OCI-LY7 (cell line): ENCODE measurements at places on chromosomes 1 and 21.

GRCh38 chr1:57729181-57729580 is 305.3 kb upstream of the DAB1 start:
- DNase-seq = no peak

GRCh38 chr1:119310301-119310700 is 58.3 kb upstream of the HAO2 start:
- no peak for DNase-seq

GRCh38 chr1:236495467-236496112 is 28.2 kb upstream of the LGALS8 start:
- DNase-seq = no peak

DNA sequence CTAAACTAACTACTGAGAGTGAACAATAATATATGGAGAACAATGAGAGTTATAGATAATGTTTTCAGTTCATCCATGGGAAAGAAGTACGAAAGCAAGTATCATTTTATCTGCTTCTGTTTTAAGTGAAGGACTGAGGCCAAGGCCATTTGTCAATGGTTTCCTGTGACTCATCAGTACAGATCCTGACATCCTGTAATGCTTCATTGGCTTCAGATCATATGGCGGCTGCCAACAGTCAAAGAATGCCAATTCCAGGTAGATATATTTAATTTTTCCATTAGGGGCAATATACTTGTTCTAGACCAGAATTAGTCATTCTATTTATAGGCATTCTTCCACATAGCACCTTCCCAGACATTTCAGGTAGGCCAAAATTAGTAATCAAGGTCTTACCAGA is 97.3 kb downstream of the USH2A start:
- DNase-seq = no peak

GRCh38 chr1:247298124-247298481 is 33.6 kb downstream of the ZNF496 start:
- no peak for DNase-seq

GRCh38 chr21:15301014-15301413 is 236.2 kb upstream of the NRIP1 start:
- peak; percentile 51 for DNase-seq

GRCh38 chr21:16427587-16428087 is 697.9 kb downstream of the USP25 start:
- DNase-seq = no peak

DNA sequence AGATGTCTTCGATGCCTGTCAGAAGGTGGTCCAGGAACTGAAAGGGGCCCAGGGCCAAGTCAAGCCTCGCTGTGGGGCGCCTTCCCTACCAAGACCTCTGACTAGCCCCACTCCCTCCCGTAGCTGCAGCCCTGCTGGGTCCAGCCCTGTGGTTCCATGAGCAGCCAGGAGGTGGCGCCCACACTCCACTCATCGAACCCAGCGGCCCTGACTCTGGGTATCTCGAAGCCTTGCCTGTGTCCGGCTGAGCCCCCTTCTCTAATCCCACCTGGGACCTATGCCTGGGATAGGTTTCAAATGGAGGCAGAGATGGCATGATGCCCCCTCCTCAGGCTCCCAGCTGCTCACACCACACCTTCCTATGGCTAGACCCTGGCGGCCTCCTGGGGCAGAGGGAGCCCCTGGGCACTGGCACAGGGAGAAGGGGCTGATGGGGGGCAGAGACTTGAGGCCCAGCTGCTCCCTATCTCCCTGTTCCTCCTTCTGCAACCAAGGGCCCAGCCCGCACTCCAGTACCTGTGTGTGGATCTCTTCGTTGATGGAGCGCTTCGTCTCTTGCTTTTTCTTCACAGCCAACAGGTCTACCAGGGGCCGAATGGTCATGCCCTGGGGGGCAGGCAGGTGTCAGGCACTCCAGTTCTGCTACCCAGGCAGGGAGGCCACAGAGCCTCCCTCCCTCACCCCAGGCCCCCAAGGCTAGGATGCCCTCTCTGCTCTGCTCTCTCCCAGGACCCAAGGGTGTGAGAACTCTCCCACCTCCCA is 52.0 kb downstream of the SLC9A1 start:
- peak; percentile 70 for DNase-seq

DNA sequence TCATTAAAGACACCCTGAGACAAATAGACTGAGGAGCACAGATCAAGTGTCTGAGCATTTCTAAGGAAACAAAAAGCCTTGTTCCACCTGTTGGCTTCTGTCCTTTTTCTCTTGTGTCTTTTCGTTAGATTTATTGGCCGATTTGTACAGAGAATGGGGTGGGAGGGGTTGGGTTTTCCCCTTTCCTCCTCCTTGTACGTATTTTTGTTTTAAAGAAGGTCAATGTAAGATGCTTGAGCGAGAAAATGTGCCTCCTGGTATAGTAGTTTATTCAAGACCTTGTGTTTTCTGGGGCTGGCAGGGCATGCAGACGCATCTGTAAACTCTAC is 1.2 kb downstream of the BCL9 start:
- peak; percentile 15 for DNase-seq

DNA sequence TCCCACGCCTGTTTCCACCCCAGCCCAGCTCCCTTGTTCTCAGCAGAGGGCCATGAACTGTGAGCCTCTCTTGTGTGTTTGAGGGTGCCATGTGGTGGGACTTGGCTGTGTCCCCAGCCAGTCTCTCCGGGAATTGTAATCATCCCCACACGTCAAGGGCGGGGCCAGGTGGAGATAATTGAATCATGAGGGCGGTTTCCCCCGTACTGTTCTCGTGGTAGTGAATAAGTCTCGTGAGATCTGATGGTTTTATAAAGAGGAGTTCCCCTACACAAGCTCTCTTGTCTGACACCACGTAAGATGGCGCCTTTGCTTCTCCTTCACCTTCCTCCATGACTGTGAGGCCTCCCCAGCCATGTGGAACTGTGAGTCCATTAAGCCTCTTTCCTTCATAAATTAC is 57.2 kb upstream of the COL6A2 start:
- no peak for DNase-seq

- no peak for DNase-seq
Measured at GRCh38 chr1:245678860-245679411, 524.2 kb downstream of the KIF26B start.

DNA sequence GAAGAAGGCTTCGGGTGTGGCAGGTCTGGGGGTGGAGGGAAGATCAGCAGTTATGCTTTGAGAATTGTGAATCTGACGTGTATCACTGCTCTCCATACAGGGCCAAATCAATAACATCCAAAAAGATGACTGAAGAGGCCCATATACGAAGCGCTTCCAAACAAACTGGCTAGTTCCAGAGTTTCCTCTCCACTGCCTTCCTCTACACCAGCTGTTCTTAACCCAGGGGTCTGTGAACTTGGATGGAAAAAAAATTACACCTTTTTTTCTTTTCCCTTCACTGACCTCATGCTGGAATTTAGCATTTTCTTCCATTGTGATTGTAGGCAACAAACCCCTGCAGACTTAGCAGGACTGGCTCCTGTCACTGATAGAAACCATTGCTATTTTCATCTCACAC is 77.1 kb upstream of the NBL1 start:
- no peak for DNase-seq

GRCh38 chr1:165415068-165415467 is 29.9 kb downstream of the RXRG start:
- DNase-seq = no peak

- no peak for DNase-seq
Measured at GRCh38 chr21:24561291-24561690, 1046.0 kb downstream of the MRPL39 start.

DNA sequence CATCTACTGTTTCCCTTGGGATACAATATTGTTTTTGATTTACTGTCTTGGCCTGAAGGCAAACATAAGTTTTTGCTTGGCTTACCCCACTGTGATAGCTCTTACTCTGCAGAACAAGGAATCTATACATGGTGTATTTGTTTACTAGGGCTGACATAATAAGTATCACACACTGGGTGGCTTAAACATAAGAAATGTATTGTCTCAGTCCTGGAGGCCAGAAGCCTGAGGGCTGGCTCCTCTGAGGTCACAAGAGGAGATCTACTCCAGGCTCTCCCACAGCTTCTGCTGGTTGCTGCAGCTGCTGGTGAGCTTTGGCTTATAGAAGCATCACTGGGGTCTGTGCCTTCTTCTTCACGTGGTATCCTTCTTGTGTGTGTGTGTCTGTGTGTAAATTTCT is 30.7 kb upstream of the IGSF5 start:
- DNase-seq = no peak

- DNase-seq = no peak
Measured at GRCh38 chr1:164382384-164382783, 176.6 kb upstream of the PBX1 start.

DNA sequence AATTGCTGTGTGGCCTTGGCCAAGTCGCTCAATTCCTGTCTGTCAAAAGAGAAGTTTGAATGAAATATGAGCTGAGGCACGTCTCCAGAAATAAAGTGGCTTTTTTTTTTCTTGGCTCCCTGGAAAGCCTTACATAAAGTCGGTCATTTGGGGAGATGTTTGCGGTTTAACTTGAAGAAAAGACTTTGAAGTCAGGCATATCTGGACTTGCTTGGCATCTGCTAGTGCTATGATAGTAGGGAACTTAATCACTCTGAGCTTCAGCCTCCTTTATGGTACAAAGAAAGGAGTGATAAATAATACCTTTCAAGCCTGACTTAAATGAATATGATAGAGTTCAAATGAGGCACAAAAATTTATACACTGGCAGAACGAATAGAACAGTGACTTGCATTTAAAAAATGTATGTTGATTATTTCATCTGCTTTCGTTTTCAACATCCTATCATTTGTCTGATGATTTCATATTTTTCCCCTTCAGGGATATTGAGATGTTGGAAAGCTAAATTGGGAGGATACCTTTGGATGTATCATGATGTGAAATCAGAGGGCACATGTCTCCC is 60.2 kb downstream of the FASLG start:
- DNase-seq = no peak

DNA sequence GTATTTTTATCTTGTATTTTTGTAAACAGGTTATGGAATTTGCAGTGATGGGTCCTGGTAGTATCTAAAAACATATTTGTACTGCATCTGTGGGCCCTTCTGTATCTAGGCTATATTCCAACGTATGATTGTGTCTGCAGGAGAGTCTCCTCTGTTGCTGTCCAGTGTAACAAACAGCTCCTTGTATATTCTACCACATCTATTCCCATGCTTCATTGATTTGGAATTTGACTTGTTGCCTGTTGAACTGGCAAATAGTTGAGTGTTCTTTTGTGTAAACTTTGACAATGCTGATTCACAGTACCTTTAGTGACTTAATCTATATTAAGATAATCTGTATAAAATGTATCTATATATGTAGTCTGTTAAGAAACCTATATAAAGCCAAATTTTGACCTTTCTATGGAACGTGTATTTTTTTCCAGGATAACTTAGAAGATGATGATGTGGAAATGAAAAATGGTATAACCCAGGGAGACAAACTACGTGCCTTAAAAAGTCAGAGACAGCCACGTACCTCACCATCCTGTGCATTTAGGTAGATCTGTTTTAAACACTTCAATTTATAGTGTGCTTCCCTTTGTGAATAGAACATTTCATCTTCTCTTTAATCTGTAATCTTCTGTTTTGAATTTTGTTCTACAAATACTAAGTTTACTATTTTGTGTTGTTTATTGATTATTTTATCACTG is 43.4 kb upstream of the GPR88 start:
- DNase-seq = no peak

DNA sequence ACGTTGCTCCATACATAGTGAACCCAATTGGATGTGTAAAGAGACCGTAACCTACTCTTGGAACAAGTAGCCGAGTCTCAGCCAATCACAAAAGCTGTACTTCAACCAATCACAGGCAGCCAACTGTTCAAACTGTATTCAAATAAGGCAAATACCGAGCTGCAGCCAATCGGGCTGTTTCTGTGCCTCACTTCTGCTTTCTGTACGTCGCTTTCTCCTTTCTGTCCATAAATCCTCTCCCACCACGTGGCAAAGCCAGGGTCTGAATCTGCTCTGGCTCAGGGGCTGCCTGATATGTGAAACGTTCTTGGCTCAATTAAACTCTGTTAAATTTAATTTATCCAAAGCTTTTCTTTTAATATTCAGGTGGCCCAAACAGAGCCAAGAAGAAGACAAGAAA is 210.3 kb downstream of the URB2 start:
- no peak for DNase-seq

- no peak for DNase-seq
Measured at GRCh38 chr1:170310014-170310405, 164.3 kb downstream of the NTMT2 start.

DNA sequence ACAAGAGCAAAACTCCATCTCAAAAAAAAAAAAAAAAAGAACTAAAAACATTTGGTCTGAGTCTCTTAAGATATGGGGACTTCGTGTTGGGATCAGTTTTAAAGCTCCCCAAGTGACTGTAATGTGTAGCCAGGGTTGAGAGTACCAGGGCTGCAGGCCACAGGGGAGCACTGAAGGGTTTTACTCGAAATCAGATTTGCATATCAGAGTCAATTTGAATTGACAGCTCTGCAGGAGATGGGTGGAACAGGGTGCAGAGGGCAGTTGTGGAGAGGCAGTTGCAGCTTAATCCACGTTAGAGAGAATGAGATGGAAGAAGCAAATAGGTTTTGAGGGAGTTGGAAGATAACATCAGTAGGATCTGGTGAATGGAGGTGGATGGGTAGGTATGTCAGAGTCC is 20.6 kb upstream of the ELOA start:
- DNase-seq = peak; percentile 45

DNA sequence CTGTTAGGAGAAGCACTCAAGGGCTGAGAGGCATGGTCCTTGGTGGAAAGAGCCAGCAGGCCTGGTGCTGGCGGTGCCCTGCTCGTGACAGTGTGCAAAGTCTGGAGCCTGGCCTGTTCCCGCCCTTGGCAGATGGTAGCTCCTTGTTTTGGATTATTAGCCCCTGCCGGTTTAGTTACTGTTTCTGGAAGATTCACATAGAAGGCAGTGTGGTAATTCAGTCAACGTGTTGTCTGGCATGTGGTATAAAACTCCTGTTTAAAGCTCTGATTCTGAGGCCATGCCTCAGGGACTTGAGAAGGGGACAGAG is 6.8 kb downstream of the PKNOX1 start:
- no peak for DNase-seq

DNA sequence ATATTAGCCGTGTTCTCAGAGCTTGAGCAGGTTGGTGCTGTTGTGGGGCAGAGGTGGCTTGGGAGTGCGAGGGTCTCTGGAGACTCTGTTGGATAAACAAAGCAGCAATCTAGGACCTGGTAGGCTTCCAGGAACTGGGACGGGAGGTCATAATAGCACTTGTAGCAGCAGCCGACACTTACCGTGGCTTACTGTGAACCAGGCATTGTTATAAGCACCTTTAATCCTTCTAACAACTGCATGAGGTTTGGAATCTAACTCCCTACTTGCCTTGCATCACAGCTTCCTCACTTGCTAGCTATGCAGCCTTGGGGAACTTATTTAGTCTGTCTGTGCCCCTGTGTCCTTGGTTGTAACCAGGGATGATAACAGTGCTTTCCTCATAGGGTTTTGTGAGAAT is 94.9 kb downstream of the NAV1 start:
- no peak for DNase-seq
